GM23248 (cell line): ENCODE measurements at places on chromosomes 5 and 9.
A peak's percentile ranks its signal among the peaks of the same experiment; 100 is the strongest.

GRCh38 chr9:117247266-117247665, 167.6 kb downstream of the ASTN2 start:
- DNase-seq, result peak; percentile 23

DNA sequence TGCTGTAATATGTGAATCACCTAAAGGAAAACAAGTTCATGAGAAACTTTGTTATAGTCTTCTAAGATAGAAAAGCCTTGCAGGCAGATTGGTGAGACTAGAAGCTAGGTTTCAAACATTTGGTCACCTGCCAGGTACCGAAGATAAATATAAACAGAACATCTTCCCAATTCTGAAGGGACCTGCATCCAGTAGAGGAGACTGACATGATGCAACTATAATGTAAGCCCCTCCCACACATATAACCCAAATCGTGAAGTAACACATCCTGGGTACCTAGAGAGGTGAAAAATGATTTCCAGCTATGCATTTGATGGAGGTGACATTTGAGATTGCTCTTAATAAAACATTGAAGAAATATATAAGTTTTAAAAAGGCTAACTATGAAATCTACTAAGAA, 29.9 kb downstream of the SHLD3 start:
- no peak for DNase-seq

DNA sequence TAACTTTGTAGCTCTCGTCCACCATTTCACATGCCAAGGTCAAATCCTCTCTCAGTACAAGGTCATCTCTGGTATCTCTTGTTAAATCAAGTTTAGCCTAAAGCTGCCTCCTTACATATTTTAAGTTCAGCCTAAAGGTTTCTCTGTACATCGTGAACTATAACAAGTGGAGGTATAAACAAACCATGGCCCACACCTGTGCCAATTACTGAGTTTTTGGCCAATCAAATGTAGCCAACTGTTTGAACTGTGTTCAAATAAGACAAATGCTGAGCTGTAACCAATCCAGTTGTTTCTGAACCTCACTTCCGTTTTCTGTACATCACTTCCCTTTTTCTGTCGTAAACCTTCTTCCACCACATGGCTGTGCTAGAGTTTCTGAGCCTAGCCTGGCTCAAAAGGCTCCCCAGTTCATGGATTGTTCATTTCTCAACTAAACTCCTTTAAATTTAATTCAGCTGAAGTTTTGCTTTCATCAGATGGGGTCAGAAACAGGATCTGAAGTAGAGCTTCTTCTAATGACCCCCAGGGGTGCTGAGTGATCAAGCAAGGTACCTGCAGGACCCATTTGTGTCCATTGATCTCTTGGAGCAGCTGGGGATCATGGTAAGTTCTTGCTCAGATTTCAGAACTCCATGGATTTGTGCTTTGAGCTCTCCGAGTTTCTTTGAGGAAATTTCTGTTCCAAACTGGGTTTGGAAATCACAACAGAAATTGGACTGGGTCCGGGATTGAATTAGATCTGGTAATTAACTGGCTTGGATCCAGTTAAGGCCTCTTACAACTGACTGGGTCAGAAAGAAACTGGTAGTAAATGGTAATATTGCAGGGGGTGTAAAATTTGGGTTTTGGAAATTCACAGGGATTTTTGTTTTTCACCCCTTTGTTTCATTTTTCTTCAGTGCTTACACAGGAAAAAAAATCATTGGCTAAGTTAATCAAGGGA, 11.0 kb upstream of the NANS start:
- no peak for DNase-seq

DNA sequence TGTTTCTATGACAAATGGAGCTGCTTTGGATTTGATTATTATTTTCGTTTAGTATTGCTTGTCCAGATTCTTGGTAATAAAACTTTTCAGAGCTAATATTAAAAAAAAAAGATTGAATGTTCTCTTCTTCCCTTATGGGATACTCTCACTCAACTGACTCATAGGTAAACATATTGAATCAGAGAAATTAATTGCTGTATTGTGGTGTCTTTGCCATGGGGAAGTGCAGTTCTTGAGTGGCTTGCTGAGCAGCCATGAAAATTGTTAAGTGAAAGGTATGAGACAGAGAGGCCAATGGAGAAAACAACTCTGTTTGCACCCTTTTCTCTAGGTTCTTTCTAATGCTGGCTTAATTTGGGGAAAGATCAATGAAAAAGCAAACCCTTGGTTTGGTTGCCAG, 149.9 kb upstream of the HMHB1 start:
- peak; percentile 35 for DNase-seq

GRCh38 chr5:10624206-10624605, 60.3 kb downstream of the ANKRD33B start:
- no peak for DNase-seq

DNA sequence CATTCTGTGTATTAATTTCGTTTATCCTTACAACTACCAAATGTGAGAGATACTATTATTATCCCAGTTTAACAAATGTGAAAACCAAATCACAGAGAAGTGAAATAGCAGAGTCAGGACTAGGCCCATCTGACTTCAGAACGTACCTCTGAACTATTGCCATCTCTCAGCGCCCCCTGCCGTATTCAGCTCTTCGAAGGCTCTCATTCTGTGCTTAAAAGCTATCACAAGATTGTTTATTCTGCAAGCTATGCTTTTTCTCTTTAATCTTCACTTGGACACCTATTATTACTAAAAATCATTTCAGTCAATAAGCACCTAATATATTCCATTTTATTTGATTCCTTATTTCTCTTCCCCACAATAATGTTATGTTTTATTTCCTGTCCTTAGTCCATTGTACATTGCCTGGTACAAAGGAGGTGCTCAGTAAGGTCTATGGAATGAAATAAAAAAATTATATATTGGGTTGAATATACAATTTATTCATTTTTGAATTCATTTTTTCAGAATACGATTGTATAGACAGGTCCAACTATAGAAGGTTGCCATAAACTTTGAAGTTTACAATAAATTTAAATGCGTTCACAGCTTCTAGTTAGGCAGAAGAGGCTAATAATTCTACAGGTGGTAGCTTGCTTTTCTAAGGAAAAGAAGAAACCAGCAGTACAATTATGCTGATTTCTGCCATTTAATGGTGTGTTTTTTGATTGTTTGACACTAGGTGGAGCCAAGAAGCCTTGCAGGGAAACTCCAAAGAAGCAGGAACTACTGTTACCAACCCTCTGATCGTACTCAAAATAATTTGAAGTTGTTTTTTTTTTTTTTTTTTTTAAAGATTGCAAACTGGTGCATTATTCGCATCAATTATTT, 202.2 kb upstream of the DMRTA1 start:
- DNase-seq, result peak; percentile 78

- DNase-seq, result peak; percentile 32
Observed at GRCh38 chr5:59790776-59791475, 102.6 kb downstream of the PDE4D start.

DNA sequence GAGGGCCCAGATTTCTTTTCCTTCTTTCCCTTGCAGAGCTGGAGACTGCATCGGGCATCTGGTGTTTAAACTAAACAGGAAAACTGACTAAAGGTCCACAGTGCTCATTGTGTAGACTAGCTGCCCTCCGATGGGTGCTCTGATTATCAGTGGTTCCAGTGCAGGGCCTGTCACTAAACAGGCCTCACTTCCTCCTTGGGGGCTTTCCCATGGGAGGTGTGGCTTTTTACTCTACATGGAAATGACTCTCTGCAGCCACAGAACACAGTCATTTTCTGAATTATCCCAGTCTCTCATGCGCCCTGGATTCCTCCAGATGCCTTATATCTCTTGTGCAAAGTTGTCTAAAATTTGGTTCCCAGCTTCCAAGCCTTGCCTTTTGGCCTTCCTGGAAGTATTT, 199.2 kb downstream of the TRIO start:
- DNase-seq, result peak; percentile 39

- DNase-seq, result no peak
Observed at GRCh38 chr9:110188991-110189390, 19.0 kb downstream of the C9orf152 start.

DNA sequence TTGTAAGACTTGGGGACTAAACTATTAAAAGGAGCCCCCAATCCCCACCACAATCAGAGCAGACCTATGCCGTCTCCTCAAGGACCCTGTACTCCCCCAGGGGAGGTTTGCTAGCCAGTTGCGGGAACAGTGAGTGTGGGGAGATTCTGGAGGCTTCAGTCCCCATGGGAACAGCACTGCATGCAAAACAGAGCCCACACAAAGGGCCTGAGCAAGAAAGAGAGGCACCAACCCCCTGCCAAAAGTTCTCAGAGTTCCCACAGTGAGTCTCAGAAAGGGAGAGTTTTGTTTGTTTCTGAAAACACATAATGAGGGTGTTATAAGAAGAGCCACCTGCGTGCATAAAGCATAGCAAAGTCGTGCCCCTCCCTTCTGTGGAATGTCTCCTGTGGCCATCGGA, 56.6 kb downstream of the CFAP90 start:
- no peak for DNase-seq

DNA sequence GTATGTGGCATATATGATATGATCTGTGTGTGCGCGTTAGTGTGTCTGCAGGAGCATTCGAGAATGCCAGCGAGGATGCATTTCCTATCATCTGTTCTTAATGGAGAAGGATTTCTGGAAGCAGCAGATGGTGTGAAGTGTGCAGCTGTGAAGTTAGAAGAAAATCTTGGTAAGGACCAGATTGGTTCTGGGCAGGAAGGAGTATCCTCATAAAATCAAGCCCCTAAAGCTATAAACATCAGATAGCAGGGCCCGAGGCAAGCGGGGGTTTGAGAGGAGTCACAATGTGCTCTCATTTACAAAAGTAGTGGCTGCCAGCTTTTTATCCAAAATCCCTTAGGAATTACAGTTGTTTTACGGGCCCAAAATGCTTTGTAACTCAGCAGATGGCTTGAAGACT, 40.0 kb downstream of the DAPK1 start:
- DNase-seq, result no peak

DNA sequence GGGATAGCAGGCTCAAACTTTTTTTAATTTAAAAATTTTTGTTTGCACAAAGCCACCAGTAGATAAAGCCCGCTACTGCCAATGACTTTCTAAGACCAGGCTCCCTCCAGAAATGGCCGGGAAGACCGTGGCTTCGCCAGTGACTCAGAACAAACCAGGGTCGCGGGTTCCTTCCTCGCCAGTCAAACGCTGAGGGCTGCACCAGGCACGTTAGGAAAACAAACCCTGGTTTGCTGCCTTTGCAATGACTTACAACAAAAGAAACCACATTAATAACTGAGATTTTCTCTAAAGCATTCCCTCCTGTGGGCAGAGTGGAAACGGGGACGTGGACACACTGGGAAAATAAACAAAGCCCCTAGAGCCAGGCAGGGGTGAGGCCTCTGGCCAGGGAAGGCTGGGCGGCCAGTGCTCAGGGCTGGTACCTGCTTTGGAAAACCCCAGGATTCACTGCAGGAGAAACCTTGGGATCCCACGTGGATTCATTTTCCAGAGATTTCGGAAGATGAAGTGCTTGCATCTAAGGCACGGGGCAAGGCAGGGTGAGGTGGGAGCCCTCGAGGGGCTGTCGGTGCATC, 3.8 kb downstream of the PRRX2 start:
- peak; percentile 96 for DNase-seq
